ENCODE measurements at places on chromosomes 16 and 17.

DNA sequence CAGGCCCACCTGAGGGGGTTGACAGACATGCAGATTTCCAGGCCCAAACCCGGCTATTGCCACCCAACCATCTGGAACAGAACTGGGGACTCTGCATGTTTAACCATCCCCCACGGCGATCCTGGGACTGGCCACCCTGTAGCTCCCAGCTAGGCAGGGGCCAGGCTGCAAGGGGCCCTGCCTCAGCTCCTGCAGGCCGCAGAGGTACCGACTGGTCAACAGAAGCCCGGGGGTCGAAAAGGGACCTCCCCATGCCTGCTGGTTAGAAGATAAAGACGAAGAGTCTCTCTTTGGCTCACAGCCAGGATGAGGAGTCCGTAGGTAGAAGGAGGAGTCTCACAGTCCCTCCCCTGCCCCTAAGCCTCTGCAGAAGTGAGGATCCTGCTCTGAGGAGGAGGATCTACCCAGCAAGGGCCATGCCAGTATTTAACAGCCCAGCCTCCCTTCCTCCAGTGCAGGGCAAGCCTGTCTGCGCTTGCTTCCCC lies 223.4 kb upstream of the TNRC6C start:
- no peak overlapping the region for H3K27ac ChIP-seq
- H3K36me3 ChIP-seq, result no peaks in the 10 kb centered on the region
- H3K4me1 ChIP-seq, result no peaks in the 10 kb centered on the region
- H3K4me3 ChIP-seq, result no peak overlapping the region
- peaks cover 30% of the 10 kb centered on the region for H3K27me3 ChIP-seq
- no peak for DNase-seq

DNA sequence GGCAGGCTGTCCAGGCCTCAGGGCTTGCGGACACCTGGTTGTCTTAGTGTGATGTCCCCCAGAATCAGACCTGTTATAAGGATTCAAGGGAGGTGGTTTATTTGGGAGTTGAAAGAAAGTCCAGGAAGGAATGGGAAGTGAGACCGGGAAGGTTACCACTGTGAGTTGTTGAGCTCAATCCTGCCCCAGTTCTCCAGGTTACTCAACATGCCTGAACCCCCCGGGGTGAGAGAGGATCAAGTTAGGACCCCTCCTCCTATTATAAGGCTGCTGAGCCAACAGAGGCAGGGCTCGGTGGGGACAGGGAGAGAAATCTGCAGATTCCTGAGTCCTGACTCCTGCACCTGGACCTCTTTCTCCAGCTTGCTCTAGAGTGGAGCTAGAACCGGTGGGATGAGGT lies 86.4 kb downstream of the MRM1 start:
- DNase-seq, result no peak
- peaks cover 5% of the 10 kb centered on the region for H3K27me3 ChIP-seq
- H3K4me1 ChIP-seq, result no peaks in the 10 kb centered on the region
- H3K36me3 ChIP-seq, result no peaks in the 10 kb centered on the region

DNA sequence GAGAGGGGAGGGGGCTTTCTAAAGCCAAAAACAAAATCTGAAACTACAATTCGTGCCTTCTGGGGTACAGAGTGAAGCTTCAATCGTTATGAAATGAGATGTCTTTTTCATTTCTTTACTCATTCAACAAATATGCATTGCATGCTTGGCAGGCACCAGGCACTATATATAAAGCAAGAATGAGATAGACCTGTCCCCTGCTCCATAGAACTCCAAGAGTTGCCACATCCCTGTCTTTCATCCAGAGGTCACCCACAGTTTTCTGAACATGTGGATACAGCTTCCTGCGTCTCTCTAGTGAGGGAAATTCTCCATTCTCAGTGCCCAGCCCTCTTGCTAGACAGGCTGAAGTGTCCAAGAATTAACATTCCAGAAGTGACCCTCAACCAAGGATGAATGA lies 343.2 kb upstream of the MAF start:
- no peak overlapping the region for H3K27ac ChIP-seq
- H3K4me1 ChIP-seq, result peaks cover 2% of the 10 kb centered on the region
- no peaks in the 10 kb centered on the region for H3K36me3 ChIP-seq
- peaks cover 5% of the 10 kb centered on the region for H3K27me3 ChIP-seq
- H3K4me3 ChIP-seq, result no peak overlapping the region

- H3K36me3 ChIP-seq, result peaks cover 2% of the 10 kb centered on the region
- H3K27me3 ChIP-seq, result no peaks in the 10 kb centered on the region
- no peak for DNase-seq
- H3K27ac ChIP-seq, result no peak overlapping the region
- no peak overlapping the region for H3K4me3 ChIP-seq
Measured at GRCh38 chr17:31511580-31511979, 120.1 kb downstream of the RAB11FIP4 start.

DNA sequence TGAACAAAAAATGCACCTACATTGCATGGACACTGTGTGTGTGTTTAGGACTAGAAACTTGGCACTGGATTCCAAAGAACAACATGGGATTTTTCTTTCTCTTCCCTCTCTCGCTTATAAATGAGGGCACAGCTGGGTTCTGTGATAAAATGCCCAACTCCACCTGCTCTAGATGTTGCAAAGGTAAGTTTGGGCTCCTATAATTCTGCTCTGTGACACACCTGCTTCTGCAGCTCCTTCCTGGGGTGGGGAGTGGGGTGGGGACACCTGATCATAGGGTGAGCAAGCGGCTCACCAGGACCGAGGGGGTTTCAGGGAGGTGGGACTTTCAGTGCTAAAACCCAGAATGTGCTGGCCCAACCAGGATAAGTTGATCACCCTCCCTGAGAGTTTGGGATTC lies 104.3 kb downstream of the AXIN2 start:
- no peaks in the 10 kb centered on the region for H3K4me1 ChIP-seq
- no peaks in the 10 kb centered on the region for H3K36me3 ChIP-seq
- DNase-seq, result no peak
- H3K4me3 ChIP-seq, result no peak overlapping the region

- H3K27me3 ChIP-seq, result peaks cover 34% of the 10 kb centered on the region
- no peaks in the 10 kb centered on the region for H3K36me3 ChIP-seq
- H3K27ac ChIP-seq, result no peak overlapping the region
- H3K4me1 ChIP-seq, result peaks cover 4% of the 10 kb centered on the region
Measured at GRCh38 chr16:67396159-67397035, 3.1 kb upstream of the TPPP3 start.

DNA sequence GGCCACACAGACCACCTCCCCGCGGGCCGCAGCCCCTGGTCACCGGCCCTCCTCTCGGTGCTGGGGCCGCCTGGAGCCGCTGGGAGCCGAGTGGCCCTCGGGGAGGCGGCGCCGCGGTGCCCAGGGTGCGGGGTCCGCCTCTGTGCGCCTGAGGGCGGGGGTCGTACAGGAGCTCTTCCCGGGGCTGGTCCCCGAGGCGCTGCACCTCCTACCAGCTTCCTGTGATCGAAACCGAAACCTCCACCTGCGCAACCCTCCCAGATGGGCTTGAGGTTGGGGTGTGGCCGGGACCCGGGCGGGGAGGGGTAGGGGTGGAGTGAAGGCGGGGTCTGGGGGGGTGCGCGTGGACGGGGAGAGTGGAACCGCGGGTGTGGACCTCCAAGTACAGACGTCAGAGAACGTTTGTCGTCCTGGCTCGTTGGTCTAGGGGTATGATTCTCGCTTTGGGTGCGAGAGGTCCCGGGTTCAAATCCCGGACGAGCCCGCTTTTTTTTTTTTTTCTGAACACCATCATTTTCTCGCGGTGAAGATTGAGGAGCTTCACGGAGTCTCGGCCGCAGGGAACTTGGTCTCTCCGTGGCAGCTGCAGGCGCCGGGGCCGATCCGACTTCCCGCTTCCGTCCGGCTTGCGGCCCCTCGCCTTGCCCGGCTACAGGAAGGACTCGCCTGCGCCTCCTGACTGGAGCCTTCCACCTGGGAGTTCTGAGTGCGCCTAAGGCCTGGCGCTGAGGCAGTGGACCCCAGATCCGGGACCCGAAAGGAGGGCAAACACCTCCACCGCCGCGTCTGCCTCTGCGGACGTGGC lies 23.9 kb downstream of the ZNF213 start:
- H3K36me3 ChIP-seq, result no peaks in the 10 kb centered on the region
- DNase-seq, result peak; percentile 85
- peak overlapping the region; percentile 88 for H3K4me3 ChIP-seq
- peak overlapping the region; percentile 56 for H3K27ac ChIP-seq

- no peaks in the 10 kb centered on the region for H3K36me3 ChIP-seq
- no peak for DNase-seq
- no peak overlapping the region for H3K27ac ChIP-seq
Measured at GRCh38 chr16:87435372-87436224, 43.5 kb downstream of the MAP1LC3B start.

GRCh38 chr16:28905800-28906372 lies 19.2 kb downstream of the RABEP2 start:
- H3K4me3 ChIP-seq, result no peak overlapping the region
- H3K36me3 ChIP-seq, result no peaks in the 10 kb centered on the region
- no peaks in the 10 kb centered on the region for H3K27me3 ChIP-seq
- H3K27ac ChIP-seq, result no peak overlapping the region
- no peak for DNase-seq

DNA sequence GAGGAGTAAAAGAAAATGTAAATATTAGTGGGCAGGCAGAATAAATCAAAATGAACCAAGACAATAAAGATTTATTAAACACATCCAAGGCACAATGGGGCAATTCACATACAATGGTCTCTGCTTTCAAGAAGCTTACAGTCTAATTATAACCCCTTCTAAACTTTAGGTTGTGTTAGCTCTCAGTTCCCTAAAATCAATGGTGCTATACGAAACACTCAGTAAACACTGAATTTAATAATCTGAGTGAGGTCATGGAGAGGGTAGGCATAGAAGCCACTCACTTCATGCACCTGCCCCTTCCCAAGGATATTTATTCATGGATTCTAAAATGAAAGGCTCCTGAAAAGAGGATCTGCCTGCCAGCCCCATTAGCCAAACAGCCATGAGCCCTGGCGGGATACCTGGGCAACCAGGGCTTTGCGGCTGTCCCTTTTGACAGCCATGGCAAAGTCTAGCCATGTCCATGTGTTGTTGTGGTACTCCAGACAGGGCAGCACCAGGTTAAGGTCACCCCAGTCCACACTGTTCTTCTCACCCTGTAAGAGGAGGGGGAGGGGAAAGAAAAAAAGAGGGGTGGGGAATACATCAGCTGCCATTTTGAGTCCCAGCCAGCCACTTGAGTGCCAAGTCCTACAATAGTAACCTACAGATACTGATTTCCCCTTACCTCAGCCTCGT lies 1.4 kb upstream of the RSKR start:
- peaks cover 89% of the 10 kb centered on the region for H3K36me3 ChIP-seq
- no peak for DNase-seq
- no peak overlapping the region for H3K4me3 ChIP-seq
- H3K27ac ChIP-seq, result no peak overlapping the region
- H3K4me1 ChIP-seq, result no peaks in the 10 kb centered on the region

DNA sequence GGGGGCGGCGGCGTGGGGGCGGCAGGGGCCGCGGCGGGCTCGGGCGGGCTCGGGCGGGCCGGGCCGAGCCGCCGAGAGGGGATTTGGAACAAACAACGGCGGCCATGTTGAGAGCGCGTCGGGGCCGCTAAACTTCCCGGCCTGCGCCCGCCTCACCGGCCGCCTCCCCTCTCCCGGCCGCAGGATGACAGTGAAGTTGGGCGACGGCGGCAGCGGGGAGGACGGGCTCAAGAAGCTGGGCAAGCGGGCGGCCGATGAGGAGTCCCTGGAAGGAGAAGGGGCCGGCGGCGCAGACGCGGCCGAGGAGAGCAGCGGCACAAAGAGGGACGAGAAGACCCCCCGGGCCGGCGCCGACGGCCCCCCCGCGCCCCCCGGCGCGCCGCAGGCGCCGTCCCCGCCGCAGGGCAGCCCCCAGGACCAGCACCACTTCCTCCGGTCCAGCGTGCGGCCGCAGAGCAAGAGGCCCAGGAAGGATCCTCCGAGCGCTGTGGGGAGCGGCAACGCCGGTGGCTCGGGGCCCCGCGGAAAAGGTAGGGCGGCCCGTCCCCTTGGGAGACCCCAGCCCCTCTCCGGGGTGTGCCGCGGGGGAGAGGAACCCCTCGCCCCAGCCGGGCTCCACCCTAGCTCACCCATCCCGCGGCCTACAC lies 2.4 kb downstream of the CRAMP1 start:
- no peaks in the 10 kb centered on the region for H3K27me3 ChIP-seq
- peaks cover 32% of the 10 kb centered on the region for H3K4me1 ChIP-seq
- peak; percentile 12 for DNase-seq
- peaks cover 36% of the 10 kb centered on the region for H3K36me3 ChIP-seq
- H3K4me3 ChIP-seq, result peak overlapping the region; percentile 76

DNA sequence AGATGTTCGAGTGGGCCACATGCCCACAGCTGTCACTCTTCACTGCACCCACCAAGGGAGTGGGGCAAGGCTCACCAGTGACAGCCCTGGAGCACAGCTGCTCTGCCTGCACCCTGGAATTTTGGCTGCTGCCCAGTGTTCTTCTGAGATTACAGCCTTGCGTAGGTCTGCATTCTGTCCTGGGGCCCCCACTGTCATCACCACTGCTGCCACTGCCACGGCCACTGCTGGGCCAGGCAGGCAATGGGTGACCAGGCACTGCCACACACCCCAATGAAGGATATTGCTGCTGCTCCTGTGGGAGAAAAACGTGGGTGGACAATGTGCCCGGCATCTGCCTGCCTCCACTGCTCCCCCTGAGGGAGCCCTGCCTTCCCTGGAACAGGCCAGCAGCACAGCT lies 1717.0 kb downstream of the TP53TG3F start:
- no peaks in the 10 kb centered on the region for H3K27me3 ChIP-seq
- H3K4me1 ChIP-seq, result no peaks in the 10 kb centered on the region
- no peak overlapping the region for H3K4me3 ChIP-seq
- no peak overlapping the region for H3K27ac ChIP-seq
- no peaks in the 10 kb centered on the region for H3K36me3 ChIP-seq

- H3K27me3 ChIP-seq, result peaks cover 27% of the 10 kb centered on the region
- H3K36me3 ChIP-seq, result no peaks in the 10 kb centered on the region
- H3K4me1 ChIP-seq, result no peaks in the 10 kb centered on the region
- no peak overlapping the region for H3K4me3 ChIP-seq
- no peak overlapping the region for H3K27ac ChIP-seq
Measured at GRCh38 chr16:65120831-65121721, 787 bp downstream of the CDH11 start.

DNA sequence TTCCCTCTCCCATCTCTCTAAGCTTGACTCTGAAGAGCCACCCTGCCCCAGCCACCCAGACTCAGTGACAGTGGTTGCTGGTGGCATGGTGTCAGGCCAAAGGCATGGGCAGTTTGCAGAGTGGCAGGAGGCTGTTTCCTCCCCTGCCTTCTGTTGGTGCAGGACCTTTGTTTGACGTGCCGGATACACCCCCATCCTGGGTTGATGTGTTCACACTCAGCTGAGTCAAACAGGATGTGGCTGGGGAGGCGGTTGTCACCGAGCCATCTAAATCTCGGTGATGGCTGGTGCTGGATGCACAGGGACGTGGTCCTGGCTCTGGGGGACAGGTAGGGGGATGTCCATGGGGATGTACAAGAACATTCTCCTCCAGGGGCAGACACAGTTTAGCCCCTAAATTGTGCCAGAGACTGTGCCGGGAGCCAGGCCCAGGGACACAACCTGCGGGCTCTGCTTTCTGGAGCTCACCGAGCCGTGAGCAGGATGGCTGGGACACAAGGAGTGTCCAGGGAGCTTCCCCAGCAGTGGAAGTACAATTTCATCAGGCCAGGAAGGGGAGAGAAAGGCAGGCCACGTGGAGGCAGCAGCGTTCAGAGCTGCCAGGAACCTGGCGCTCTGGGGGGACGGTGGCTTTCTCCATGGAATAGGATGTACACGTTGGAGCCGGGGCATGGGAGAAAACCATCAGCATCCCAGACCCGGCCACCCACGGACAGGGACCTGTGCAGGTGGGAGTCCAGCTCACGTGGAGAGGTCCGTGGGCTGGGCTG lies 264.2 kb downstream of the SEC14L1 start:
- H3K4me3 ChIP-seq, result peak overlapping the region; percentile 93
- peak; percentile 77 for DNase-seq
- H3K27ac ChIP-seq, result peak overlapping the region; percentile 84
- peaks cover 72% of the 10 kb centered on the region for H3K4me1 ChIP-seq
- H3K36me3 ChIP-seq, result peaks cover 55% of the 10 kb centered on the region

- no peak overlapping the region for H3K27ac ChIP-seq
- no peaks in the 10 kb centered on the region for H3K4me1 ChIP-seq
- no peak overlapping the region for H3K4me3 ChIP-seq
- DNase-seq, result no peak
- H3K27me3 ChIP-seq, result no peaks in the 10 kb centered on the region
Measured at GRCh38 chr17:44722254-44722653, 13.8 kb downstream of the DBF4B start.
